Germinal center (tissue), 1 donor: ENCODE measurements at places on chromosomes 5 and 9.
A peak's percentile ranks its signal among the peaks of the same experiment; 100 is the strongest.

DNA sequence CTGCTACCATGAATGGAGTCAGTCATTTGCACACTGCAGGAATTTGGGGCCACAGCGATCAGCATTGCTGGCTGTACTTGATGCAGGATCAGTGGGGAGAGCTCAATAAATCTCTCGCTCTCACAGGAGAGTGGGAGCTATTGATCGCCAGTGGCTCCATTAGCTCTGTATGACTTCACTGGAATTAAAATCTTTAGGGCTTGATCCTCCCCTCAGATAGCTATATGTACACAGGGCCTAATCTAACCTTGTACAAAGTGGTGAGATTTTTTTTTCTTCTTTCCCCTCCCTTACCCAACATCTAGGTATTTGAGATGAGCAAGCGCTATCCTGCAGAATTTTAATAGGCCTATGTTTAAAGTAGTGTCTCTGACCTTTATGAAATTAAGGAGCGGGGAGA, 84.9 kb downstream of the IZUMO3 start:
- no peak for DNase-seq

- no peak for DNase-seq
Observed at GRCh38 chr9:104879555-104880309, 48.2 kb downstream of the ABCA1 start.

DNA sequence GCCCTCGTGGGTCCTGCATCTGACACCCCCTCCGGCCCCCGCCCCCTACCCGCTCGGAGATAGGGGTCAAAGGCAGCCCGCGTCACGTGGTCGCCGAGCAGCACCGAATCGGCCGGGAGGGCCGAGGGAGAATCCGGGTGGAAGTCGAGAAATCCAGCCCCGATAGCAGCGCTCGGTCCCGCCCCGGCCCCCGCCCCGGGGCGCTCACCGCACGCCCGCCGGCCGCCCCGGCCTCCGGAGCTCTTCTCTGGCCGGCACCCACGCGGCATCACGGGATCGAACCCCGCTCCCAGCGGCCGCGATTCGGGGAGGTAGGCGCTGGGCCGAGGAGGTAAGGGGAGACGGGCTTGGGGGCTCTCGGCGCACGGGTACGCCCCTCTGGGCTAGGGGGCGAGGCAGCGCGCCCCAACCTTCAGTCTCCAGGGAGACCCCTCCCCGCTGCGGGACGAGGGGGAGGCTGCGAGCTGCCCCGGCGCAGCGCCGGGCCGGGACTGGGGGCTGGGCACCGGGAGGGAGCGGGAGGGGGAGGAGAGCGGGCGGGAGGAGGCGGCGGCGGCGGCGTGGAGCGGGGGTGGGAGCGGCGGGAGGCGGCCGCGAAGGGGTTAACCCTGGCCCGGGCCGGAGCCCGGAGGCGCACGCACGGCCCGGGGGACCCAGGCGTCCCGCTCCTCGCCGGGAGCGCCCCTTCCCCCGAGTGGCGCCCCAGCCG, 22.1 kb upstream of the NDST1 start:
- peak; percentile 71 for DNase-seq

GRCh38 chr5:118165619-118166018, 822.7 kb downstream of the DTWD2 start:
- DNase-seq, result no peak

- no peak for DNase-seq
Observed at GRCh38 chr9:77218612-77219011, 41.3 kb downstream of the VPS13A start.

GRCh38 chr9:118689280-118689679, 680.0 kb downstream of the BRINP1 start:
- no peak for DNase-seq

DNA sequence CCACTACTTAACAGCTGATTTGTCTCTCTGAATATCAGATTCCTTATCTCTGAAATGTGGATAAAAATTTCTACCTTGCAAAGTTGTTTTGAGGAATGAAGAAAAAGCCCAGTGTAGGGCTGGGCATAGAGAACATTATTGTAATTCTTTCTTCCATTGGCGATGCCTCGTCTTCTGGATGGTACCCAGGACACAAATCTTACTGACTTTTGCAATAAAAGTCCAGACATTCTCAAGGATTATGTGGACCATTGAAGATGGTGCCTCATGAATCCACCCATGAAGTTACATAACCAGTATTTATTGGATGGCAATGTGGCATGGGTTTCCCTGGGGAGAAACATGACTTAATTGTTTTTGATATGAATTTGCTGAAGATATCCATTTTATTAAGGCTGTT, 33.1 kb downstream of the NNT start:
- DNase-seq, result no peak

DNA sequence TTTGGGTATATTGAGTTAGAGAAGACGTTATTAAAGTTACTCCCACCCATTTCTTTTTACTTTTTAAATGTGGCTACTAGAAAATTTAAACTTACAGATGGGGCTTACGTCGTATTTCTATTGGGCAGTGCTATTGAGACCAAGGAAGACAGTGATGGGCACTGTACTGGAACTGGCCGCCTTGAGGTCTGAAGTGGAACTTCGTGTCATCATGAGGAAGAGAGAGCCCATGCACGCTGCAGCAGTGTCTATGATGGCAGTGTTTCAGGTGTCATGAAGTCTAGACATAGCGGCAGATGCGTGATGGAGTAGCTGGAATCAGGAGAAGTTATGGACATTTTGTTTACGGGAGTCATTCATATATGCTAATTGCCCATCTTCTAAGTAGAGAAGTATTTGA, 143.7 kb downstream of the LRRC70 start:
- no peak for DNase-seq

DNA sequence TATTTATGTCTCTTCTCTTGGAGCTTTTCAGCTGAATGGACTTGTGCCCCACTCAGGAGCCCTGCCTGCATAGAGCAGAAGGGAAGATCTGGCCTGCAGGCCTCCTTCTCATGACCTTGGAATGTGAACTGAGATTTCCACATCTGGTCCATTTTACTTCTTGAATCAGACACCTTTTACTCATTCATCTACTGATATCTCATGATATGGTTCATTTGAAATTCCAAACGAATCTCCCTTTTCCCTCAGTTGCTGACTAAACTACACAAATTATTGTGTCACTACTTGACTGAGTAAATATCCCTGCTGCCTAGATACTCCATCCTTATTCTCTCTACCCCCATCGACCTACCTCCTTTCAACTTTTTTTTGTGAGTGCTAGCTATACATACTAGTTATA, 138.7 kb downstream of the PLCXD3 start:
- no peak for DNase-seq

DNA sequence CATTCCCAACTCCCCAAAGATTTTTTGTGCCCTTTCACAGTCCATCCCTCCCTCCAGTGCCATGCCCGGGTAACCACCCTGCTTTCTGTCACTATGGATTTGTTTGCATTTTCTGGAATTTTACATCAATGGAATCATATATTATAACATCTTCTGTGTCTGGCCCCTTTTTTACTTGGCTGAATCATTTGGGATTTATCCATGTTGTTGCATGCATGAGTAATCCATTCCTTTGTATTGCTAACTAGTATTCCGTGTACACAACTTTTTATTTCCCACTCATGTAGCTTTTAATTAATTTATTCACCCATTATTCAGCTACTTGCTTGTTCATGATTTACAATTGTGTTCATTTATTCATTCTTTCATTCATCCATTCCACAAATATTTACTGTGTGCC, 94.1 kb downstream of the FGF18 start:
- DNase-seq, result no peak

GRCh38 chr5:66207800-66208561, 63.9 kb downstream of the SREK1 start:
- no peak for DNase-seq

DNA sequence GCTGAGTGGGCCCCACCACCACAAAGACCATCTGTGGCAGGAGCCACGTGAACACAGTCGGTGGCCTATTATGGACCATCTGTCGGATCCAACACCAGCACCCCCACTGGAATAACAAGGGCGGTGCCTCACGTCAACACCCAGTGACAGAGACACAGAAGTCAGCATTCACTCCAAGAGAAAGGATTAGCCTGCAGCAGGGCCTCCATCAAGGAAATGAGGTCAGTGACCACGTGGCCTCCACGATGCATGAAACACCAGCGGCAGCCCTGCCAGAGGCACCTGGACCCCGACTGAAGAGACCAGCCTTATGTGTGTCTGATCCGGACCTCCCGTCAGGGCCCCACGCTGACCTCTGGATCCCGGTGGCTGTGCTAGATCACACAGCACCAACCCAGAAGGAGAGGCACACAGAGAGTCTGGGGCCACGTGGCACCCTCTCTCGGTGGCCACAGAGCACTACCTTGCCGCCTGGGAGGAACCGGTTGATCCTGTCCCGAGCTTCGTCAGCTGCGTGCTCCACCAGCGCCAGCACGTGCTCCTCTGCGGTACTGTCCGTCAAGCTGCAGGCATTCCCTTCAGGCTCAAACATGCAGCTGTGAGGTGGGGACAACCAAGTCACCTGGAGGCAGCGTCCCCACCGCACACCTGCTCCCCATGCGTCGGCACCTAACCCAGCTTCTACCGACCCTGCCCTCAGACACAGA, 9.0 kb downstream of the BRD9 start:
- no peak for DNase-seq

- no peak for DNase-seq
Observed at GRCh38 chr5:82376307-82376706, 98.2 kb upstream of the RPS23 start.

DNA sequence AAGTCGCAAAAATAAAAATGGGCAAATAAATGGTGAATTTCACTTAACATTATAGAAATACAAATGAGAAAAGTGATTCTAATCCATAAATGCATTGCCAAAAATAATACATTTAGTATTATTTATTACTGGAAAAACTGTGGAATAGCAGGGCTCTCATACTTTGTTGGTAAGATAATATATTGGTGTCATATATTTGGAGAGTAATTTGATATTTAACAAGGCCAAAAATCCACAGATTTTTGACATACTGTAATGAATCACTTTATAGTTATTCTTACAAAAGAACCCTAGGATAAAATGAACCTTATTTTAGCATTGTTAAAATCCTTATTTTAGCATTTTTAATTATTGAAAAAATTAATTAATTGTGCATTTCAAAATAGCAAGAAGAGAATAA, 397.2 kb upstream of the DAB2 start:
- no peak for DNase-seq

DNA sequence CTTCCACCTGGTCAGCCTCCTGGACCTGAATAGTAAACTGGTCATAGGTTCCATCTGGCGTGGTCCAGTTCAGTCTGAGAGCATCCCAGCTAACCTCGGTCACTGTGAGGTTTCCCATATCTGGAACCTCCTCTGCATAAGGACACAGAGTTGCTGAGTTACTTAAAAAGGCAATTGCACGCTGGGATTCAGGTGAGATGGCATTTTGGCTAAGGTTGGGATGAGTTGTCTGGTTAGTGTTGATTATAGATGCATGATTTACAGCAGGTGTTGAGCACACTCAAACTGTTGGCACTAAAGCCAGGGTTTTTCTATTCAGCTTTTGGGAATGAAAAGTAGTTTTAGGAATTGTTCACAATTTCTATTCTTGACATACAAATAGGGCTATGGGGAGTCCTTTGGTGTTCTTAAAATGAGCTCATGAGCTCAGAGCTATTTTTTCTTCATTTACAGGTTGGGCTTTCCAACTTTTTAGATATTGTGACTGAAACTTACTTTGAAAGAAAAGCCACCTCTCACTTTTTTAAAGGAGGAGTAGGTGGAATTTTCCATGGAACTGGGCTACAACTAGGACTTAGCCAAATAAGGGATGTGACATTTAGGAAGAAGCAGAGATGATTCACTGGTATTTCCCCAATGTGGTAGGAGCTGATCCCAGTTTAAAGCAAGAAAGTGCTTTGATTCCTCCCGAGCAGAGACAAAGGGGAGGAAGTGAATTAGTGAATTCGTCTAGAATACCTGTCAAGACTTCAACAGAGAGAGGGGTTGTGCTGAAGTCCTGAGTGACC, 54.7 kb downstream of the TNC start:
- no peak for DNase-seq

GRCh38 chr5:116756531-116756930, 181.9 kb upstream of the SEMA6A start:
- no peak for DNase-seq

DNA sequence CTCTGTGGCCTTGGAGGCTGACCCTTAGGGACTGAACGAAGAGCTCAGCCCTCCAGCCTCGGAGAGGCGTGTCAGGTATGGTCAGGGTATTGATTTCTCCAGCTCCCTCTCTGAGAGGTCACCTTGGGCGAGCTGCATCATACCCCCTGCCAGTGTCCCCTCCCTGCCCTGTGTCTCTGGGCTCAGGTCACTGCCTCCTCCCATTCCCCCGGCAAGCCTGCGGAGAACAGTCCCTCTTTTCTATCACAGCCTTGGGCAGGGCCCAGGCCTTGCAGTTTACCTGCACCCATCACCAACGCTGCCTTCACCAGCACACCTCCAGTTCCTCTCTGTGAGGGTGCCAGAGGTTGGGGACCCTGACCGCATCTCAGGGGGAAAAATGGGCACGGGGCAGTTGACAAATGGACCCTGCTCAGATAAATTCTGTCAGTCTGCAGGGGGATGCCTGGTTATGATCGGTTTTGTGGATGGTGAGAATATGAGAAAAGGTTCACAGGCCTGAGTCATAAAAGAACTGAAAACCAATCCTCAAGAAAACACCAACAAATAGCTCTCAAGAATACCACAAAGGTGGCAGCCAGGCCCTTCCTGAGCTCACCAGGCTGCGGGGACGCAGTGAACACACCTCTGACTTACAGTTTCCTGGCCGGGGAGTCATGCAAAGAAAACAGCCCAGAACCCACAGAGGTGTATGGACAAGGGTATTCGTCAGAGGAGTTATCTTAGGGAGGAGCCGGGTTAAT, 24.7 kb upstream of the RXRA start:
- DNase-seq, result no peak

DNA sequence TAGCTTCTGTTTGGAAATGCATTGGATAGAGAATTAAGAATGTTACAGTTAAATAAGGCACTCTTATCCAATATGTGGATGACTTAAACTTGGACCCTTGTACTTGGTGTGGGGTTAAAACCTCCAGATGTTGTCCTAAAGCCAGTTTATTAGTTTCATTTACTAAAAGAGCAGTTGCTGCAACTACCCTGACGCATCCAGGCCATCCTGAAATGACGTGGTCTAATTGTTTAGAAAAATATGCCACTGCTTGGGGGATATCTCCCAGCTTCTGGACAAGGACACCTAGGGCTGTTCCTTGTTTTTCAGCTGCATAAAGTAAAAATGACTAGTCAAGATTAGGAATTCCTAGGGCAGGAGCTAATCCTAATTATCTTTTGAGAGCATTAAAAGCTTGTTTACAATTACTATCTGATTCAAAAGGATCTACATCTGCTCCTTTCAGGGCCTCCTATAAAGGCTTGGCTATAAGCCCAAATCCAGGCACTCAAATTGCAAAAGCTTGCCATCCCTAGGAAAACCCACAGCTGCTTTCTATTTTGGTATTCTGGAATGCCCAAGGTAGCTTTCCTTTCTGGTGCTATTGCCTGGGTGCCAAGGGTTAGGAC, 45.7 kb upstream of the SLCO4C1 start:
- DNase-seq, result no peak

DNA sequence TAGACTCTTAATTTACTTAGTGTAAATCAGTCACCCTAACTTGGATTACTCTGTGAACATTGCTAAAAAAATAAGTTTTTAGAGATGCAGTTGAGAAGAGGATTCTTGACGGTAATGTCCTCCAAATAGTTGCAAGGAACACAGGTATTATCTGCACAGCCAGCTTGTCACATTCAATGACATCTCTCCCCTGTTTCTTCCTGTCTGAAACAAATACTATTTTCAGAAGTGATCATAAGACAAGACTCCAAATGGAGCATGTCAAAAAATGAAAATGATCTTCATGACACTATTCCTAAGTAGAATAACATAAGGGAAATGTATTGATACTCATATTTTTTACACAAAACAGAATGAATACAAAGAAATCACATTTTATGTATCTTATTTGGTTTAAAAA, 227.9 kb upstream of the CHD1 start:
- DNase-seq, result no peak

- no peak for DNase-seq
Observed at GRCh38 chr5:86716121-86716520, 98.4 kb downstream of the COX7C start.
